ENCODE measurements at places on chromosomes 5 and 9. TPM values are rescaled to one million over a fixed set of nuclear protein-coding genes. Genes with fewer than 3 reads are reported as not detected.

- no peak for DNase-seq
Measured at GRCh38 chr9:113298311-113298710, 4.9 kb downstream of the RNF183 start.

DNA sequence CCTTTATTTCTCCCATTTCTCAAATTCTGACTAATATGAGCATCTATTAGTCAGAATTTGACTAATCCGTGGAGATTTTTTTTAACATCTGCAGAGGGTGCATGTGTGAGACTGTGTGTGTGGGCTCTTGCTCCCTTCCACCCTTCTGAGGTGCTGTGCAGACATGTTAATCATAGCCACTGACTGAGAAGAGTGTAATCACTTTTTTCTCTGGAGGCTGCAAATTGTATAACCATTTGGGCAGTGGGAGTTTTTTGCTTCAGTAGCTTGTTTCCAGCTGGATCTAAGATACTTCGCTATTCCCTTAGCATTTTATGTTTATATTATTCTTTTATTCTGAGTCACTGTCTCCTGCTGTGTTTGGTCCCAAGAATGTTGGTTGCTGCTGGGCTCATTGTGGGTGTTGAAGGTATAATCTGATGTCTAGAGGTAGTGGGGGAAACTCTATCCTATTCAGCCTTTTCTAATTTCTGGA is 66.2 kb downstream of the ARHGEF28 start:
- no peak for DNase-seq

GRCh38 chr5:76500633-76501393 is 97.7 kb downstream of the IQGAP2 start:
- no peak for DNase-seq

DNA sequence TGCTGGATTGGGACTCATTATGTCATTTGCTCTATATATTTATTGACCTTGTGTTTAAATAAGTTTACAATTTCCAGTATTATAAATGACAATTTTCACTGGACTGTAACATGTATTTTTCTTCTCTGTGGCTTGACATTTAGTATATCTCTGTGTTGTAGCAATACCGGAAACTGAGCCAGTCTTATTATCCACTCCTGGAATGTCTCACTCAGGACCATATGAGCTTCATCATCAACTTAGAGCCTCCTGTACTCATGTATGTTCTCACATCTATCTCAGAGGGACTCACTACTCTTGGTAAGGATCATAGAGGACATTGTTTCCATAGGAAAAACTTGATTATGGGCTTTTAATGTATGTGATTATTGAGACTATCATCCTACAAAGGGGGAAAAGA is 66.5 kb upstream of the TLX3 start:
- DNase-seq: no peak

GRCh38 chr9:37026931-37027581 is 7.0 kb downstream of the PAX5 start:
- DNase-seq: no peak

- no peak for DNase-seq
Measured at GRCh38 chr5:84014966-84015365, 294.3 kb upstream of the HAPLN1 start.

- no peak for DNase-seq
Measured at GRCh38 chr5:75612226-75612569, 945 bp downstream of the ANKDD1B start.

Gene F2RL1
- 122 TPM for total RNA-seq

DNA sequence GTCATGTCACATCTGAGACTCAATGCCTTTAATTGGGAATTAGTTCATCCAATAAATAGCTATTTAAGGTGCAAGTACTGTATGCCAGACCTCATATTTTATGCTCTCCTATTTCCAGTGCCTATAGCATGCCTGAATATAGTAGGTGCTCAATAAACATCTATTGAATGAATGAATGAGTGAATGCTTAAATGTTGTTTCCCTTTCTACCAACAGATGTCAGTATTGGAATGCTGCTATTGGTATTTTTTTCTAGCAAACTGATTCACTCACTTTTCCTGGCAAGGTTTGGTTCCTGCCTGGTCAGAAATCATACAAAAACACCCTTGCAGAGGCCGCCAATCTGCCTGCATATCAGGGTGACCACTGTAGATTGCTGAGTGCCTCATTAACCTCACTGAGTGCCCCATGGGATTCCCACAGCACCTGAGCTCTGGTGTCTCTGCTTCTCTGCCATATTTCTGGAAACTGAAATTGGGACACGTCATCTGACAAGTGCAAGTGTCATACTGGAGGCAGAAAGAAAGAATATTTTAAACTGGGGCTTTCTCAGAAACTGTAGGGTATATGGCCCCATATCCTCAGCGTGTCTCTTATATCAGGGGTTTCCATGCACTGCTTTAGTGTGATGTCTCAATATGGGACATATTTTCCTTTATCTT is 359.7 kb downstream of the TRIM32 start:
- no peak for DNase-seq

Gene PHYHD1
- total RNA-seq: not detected

DNA sequence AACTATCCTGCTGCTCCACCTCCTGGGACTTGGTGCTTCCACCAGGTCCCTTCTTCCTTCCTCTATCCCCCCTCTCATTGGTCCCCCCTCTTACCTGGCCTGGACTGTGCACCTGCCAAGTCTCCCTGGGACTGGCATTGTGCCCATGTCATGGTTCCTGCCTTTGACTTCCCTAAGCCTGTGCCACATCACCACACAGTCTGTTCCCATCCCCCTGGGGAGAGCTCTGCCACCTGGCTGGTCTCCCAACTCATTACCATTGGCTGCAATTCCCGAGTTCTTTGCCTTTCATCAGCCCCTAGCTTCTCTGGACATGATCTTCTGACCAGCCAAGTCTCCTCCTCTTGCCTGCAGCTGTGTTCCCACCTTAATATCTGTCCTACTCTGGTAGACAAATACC is 180.3 kb downstream of the SREK1 start:
- peak; percentile 6 for DNase-seq

GRCh38 chr5:158755986-158756385 is 343.7 kb downstream of the EBF1 start:
- no peak for DNase-seq

GRCh38 chr5:114319821-114320220 is 42.0 kb upstream of the KCNN2 start:
- DNase-seq: no peak

DNA sequence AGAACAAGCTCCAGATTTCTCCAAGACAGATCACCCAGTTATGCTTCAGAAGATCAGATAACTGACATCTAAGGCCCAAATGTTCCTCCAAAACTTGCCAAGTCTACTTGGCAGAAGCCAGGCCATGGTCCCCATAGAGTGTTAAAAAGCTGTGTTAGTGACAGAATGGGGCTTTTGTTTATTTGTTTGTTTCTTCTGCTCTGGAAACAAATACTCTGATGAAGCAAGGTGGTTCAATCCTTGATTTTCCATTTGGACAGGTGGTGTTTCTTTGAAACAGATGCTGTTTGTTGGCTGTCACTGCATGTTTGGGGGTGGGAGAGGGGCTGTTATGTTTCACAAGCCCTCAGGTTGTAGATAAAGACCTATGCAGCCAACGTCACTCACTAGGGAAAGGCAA is 264.0 kb downstream of the FAM114A2 start:
- no peak for DNase-seq

Measured in Calu3 (cell line).